ENCODE measurements at places on chromosomes 2 and 18.
A peak's percentile ranks its signal among the peaks of the same experiment; 100 is the strongest.

DNA sequence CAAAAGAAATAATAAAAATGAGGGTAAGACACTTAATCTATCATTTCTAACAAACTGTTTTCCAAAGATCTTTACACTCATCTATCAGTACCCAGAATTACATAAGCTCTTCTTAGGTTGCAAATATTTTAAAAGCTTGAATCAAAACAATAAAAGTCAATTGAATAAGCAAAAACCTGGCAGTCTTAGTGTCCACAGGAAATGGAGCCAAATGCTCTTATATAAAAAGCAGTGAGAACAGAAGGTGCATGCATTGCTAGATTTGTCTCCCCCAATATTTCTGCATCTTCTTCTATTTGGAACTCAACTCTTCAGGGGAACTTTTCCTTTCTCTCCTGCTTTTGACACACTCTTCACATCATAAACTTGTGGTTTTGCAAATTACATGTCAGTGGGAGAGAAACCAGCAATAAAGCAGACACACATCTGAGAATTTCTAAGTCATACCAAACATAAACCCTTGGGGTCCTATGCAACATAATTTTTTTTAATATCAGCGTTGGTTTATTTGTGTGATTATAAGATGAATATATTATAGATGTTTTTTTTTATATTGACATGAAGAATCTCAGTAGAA, 343.9 kb upstream of the ACVR2A start:
- DNase-seq, result no peak

DNA sequence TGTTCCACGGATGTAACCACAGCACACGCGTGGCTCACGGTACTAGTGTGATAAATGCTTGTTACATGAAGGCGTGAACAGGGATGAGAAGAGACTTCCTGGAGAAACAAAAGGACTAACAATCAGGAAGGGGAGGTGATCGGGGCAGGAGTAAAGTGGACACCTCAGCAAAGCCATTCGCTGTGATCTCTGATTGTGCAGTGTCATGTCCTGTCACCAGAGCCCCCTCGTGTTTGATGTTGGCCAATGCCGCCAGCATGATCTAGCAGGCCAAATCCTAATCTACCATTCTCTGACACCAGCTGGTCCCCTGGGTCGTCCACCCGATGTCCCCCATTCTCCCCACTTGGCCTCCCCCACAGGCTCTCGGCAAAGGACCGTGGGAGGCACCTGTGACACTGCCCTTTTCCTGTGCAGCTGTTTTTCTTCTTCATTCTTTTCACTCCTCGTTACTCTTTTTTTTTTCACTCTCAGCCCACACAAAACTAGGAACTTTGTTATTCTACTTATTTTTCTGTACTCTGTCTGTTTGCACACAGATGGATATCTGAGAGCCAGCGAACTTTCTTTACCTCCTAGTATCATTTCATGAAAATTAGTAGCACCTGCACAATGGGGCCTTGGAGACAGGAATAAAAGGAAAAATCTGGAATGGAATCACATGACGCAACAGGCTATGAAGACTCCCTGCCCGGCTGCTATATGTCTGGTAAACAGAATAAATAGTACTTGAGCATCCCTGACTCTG, 146.8 kb downstream of the TGIF1 start:
- peak; percentile 65 for DNase-seq

- DNase-seq, result no peak
Measured at GRCh38 chr2:152176113-152176714, 651 bp upstream of the STAM2 start.

- DNase-seq, result no peak
Measured at GRCh38 chr2:209511637-209512036, 87.8 kb downstream of the MAP2 start.

GRCh38 chr2:182378759-182379158, 48.1 kb downstream of the PDE1A start:
- DNase-seq, result no peak

- no peak for DNase-seq
Measured at GRCh38 chr2:121999264-121999663, 243.8 kb downstream of the TSN start.

DNA sequence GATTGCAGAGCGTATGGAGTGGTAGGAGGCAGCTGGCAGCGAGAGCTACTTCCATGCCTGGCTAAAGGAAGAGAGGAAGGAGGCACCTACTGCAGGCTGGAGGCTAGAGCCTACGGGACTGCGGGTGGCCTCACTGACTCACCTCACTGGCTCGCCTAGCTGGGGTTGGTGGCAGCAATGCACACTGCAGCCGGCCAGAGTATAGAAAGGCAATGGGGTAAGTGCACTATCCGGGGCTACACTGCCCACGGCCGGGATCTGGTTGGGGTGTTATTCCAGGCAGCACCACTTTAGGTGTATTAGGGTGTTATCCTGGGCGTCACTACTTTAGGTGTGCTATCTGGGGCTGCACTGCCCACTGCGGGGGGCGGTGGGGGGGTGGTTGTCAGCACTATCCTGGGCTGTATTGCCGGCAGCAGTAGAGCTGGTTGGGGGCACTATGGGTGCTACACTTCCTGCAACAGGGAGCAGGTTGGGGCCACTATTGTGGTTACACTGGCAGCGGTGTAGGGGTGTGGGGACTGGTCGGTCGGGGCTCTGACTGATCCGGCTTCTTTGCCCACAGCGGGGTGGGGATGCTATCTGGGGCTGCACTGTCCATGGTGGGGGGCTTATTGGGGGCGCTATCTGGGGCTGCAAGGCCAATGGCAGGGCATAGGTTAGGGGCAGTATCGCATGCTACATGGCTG, 33.3 kb upstream of the ANKRD62 start:
- no peak for DNase-seq

DNA sequence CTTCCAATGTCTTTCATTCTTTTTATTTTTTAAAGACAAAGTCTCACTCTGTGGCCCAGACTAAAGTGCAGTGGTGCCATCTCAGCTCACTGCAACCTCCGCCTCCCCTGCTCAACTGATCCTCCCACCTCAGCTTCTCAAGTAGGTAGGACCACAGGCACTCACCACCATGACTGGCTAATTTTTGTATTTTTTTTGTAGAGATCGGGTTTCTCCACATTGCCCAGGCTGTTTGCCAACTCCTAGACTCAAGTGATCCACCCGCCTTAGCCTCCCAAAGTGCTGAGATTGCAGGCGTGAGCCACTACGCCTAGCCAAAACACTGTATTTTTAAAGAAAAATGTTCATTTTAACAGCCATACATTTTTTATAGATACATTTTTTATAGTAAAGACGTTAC, 12.7 kb downstream of the GCKR start:
- no peak for DNase-seq

GRCh38 chr2:141569941-141570340, 560.9 kb downstream of the LRP1B start:
- no peak for DNase-seq

DNA sequence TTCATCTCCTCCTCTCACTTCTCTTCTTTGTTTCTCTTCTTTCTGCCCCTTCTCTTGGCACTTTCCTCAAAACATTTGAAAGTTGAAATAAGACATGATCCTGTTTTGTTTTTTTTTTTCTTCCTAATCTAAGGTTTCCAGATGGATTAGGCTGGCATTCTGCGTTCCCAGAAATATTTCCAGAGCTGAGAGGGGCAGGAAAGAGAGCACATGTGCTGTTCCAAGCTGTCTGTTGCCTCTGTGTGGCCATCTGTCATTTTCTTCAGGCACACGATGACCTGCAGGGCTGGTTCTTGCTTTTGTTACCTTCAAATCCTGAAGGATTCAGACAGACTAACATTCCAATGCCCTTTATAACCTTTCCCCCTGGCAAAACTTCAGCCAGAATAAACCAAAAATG, 142.9 kb downstream of the RNF144A start:
- no peak for DNase-seq

DNA sequence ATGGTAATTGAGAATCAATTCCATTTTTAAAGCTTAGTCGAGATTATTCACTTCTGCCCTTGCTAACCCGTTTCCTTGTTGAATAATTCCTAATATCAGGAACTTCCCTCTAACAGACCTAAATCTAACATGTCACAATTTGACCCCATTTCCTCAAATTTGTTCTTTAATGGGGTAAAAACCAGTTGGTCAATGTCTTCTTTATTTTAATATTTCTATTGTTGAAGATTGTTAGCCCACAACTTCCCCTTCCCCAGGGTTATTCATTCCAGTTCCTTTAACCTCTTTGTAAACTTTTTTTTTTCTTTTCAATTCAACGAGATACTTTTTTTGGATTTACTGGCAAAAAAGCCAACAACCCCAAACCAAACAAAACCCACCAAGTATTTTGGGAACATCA, 7.3 kb downstream of the TNFRSF11A start:
- no peak for DNase-seq

GRCh38 chr18:31403409-31403808, 26.8 kb downstream of the DSG4 start:
- no peak for DNase-seq

DNA sequence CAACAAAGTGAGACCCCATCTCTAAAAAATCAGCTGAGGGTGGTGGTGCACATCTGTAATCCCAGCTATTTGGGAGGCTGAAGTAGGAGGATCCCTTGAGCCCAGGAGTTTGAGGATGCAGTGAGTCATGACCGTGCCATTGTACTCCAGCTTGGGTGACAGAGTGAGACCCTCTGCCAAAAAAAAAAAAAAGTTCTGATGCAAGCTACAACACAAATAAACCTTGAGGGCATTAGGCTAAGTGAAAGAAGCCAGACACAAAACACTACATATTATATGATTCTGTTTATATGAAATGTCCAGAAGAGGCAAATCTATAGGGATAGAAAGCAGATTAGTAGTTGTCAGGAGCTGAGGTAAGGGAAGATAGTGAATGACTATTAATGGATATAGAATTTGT, 13.0 kb downstream of the YWHAQ start:
- no peak for DNase-seq

GRCh38 chr2:38465789-38466127, 88.7 kb upstream of the ATL2 start:
- peak; percentile 20 for DNase-seq

- no peak for DNase-seq
Measured at GRCh38 chr2:84212611-84213314, 246.3 kb downstream of the SUCLG1 start.

GRCh38 chr2:20563833-20564232, 87.1 kb downstream of the HS1BP3 start:
- DNase-seq, result no peak

DNA sequence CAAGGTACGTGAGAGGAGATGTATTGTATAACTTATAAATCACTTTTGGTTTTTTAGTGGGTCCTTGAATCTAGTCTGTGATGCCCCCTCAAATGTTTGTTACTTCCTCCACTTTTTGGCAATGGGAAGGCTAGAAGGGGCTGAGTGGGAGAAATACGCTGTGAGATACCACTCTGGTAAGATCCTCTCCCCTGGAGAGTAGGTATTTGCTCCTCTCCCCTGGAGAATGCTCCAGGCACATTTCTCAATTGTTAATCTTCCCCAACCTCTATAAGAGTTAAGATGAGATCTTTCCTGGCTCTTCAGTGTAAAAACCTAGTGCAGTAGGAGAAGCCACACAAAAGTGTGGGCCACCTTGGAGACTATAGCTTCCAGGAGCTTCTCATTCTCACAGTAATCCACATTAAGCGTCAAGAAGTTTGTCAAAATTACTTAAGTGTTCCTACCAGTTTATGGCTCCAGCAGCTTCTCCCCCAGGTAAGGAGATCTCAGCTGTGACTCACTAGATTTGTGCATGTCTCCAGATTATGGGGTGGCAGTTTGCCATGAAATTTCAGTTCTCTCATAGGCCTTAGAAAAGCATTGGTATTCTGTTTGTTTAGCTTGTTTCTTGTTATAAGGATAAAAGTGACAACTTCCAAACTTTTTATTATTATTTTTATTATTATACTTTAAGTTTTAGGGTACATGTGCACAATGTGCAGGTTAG, 182.6 kb downstream of the FSIP2 start:
- no peak for DNase-seq

GRCh38 chr2:181356526-181357130, 100.6 kb upstream of the ITGA4 start:
- DNase-seq, result no peak

- DNase-seq, result no peak
Measured at GRCh38 chr18:32612651-32613050, 142.0 kb upstream of the GAREM1 start.

DNA sequence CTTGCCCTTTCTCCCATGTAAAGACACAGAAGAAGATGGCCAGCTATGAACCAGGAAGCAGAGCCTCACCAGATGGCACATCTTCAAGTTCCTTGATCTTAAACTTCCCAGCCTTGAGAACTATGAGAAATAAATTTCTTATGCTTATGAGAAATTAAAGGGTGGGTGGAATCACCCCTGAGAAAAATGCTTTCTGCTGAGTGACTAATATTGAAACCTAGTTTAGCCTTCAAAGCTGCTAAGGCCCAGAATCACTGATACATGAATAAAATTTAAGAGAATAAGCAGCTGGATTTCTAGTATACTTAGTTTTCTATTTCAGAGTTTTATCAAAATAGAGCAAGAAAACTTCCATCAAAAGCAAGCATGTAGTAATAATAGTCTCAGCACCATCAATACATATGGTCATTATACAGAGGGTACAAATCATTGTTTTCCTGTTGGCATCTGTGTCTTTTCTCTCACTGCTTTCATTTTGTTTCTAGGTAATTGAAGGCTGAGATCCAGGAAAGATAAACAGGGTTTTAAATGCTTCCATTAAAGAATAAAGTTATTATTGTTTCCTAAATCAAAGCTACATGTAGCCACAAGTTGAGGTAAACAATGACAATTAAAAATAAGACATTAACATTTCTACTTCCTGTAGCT, 53.3 kb upstream of the COL5A2 start:
- DNase-seq, result no peak

DNA sequence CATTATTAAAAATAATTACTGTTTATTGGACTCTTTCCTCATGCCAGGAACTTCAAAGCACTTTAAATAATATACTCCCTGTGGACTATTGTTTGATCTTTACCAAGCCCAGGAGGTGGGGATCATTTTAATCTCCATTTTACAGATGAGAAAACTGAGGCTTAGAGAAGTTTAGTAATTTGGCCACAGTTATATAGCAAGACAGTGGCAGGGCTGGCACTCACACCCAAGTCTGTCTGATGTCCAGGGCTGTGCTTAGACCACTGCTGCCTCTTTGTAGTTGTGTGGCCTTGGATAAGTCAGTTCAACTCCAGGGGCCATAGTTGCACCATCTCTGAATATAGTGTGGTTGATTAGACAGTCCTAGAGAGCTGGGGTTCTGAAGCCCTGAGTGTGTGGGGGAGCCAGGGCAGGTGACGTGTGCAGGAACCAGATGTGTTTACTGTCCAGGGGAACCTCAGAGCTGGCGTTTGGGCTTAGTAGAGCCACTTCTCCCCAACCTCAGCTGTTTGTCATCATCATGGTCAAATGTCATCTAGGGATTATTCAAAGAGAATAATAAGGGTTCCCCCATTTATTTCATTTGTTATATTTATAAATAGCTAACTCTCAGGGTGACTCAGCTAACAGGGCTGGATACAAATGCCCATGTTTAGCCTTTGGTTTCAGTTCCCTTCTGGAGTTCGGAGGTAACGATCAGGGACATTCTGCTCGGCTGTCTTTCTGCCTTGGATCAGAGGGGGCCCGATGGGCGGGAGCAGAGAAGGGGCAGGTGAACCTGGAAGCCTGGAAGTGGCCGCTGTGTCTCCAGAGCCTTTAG, 68.0 kb downstream of the BOLA3 start:
- DNase-seq, result no peak

- DNase-seq, result no peak
Measured at GRCh38 chr2:231640641-231641111, 48.0 kb downstream of the TEX44 start.

All from stimulated activated CD4-positive, alpha-beta T cell treated with anti-CD3 and anti-CD28 coated beads, Interleukin-15, amount 100 ng/mL, for 24 hours (primary cell).